NCI-H774 (cell line): ENCODE measurements at places on chromosomes 7 and 10.

DNA sequence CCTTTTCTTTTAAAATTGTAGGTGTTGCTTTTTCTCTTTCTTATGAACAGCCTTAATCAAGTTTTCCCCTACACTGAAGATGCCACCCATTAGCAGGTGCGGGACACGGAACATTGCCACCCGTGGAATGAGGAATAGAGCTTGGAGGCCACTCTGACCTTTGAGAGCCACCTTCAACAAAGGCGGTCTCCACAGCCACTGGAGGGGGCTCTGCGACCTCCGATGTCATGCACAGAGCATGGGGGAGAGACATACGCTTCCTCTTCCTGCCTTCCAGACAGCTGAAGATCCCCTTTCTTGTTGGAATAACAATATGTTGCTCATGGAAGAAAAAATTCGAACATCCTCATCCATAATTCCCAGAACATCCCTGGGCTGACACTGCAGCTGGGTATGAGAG lies 39.1 kb downstream of the ADARB2 start:
- no peak for DNase-seq

- no peak for DNase-seq
These were observed 110.0 kb downstream of the EMX2 start for GRCh38 chr10:117652228-117653169.

DNA sequence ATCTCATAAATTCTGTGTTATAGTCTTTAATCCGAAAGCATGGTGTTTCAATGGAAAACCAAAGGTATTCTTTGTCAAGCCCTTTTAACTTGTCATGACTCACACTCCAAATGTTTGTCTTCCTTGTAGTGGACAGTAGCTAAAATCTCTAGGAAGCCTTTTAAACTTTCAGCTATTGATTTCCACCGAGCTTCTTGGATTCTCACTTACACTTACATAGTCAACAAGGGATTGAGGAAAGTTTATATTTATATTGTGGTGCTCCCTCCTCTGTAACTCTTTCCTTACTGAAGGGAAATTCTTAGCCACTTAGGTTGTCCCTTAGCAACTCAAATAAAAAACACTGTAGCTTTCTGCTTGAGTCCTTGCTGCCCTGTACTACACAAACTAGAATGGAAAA lies 31.2 kb upstream of the GPR37 start:
- no peak for DNase-seq

GRCh38 chr7:116552602-116553001 lies 27.8 kb downstream of the CAV1 start:
- DNase-seq: no peak

DNA sequence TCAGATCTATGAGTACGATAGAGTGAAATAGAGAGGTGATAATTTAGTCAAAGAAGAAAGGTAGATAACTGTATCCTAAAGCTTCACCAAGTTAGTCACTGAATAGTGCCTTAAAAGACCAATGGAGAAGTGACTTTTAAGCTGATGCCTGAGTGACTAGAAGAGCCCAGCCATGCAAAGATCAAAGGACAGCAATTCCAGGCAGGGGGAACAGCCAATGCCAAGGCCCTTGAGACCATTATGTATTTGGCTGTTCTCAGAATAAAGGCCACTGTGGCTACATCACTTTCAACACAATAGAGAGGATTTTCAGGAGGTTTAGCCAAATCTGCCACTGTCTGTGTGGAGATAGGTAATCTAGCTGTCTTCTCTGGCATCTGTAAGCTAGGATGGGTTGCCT lies 17.8 kb downstream of the HDAC9 start:
- no peak for DNase-seq

DNA sequence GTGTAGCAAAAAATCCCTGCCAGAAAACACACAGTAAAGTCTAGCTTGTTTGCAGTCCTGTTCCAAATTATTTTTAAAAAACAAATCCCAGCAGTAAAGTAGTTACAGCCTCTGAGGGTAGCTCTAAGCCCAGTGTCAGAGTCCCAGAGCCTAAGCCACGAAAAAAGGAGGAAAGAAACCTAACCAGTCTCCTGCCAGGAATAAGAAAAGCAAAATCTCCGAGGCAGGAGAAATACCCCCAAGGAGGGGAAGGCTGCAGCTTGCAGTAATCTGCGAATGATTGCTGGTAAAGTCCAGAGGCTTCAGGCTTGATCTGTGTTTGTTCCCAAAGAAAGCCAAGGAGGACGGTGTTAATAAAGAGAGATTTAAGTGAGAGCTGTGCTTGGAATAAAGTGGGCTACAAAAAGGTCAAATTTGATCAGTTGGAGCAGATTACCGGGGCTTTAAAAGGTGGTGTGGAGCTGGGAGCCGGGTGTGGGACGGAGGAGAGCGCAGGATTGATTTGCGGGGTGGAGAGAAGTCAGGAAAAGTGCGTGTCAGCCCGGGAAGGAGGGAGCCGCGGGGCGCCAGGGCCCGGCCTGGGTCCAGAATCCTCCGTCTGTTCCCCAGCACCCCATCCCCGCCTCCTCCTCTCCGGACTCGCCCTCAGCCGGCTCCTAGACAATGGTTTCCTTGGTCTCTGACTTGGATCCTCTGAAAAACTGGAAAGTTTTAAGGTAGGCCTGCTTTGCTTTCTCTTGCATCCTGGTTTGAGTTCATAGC lies 219.4 kb upstream of the CELF2 start:
- no peak for DNase-seq

DNA sequence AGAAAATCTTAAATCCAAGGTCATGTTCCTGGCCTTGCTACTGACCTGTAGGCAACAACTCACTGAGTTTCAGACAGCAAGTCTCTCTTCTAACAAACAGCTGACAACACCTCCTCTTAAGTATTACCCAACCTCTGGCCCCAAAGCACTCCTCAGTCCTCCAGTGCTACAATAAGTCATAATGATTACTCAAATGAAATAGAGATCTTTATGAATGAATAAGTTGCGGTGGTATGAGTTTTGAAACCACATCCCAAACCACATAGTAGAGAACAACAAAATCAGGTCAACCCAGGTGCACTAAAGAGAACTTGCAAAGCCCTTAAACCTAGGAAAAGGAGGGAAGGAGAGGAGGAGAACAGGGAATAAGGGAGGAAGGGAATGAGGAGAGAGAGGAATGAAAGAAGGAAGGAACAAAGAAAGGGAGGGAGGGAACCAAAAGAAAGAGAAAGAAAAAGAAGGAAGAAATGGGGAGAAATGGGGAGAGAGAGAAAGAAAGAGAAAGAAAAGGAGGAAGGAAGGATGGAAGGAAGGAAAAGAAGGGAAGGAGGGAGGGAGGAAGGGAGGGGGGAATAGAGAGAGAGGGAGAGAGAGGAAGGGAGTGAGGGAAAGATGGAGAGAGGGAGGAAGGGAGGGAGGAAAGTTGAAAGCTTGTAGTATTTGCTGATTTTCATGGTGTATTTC lies 142.8 kb upstream of the CALCR start:
- no peak for DNase-seq

DNA sequence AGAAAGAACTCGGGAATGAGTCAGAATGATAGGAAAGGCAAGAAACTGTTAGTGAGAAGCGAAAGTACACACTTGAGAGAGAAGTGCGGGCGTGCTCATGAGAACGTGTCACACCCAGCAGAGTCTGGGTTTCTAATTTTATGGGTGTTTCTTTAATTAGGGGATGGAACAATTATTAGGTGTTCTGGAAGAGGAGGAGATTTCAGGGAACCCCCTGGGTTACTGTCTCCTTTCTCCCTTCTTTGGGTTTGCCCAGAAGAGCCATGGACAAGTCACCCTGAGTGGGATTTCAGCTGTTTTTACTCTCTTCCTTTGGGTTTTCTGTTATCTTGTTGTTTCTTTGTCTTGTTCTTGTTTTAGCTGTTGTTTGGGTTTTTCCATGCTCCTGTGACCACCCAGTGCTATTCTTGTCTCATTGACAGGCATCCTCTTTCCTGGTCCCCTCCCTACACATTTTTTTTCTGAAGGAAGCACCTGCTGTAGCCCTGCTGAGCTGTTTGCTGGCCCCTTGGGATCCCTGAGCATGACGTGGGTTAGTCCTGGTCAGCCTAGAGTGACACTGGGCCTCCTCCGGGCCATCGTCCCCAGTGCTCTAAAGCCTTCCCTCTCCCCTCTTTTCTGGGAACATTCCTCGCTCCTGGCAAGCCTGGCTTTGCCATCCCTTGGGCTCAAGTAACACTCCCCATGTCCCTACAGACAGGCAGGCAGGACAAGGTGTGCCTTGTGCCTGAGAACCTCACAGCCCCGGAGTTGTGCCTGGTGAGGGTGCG lies 3.5 kb downstream of the SH2D4B start:
- no peak for DNase-seq

DNA sequence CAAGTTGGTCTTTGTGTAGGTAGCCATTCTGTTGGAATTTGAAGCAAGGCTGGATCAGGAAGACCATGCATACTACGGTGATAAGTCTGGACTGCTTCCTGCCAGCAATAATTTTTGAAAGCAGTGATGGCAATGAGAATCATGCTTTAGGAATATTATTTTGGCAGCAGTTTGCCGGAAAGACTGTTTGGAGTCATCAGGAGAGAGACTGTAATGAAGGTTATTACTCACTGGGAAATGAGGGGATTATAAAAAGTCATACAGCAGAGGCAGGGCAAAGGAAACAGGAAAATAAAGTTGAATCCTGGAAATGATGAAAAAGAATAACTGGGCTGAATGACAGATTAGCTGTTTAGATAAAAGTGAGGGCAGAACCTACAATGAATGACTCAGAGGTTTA lies 1136.8 kb upstream of the AUTS2 start:
- no peak for DNase-seq

- DNase-seq: no peak
These were observed 139.1 kb downstream of the XPNPEP1 start for GRCh38 chr10:109784236-109784635.

- DNase-seq: no peak
These were observed 70.8 kb upstream of the MEOX2 start for GRCh38 chr7:15757041-15758000.

DNA sequence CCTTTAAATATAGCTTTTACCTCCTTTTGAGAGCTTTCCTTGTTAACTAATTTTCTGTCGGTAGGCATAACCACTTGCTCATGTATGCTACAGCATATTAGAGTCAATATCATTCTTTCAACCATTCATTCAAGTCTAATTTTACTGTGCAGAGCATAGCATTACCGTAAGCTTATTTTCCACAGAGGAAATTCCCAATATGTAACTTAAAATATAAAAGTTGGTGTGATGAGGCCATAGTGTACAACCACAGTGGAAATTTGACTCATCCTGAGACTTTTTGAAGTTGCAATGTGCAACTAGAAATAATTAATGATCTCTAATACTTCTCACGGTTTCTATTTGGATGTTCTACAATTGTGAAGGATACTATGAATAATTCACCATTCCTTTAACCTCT lies 80.6 kb upstream of the KLF6 start:
- DNase-seq: no peak

DNA sequence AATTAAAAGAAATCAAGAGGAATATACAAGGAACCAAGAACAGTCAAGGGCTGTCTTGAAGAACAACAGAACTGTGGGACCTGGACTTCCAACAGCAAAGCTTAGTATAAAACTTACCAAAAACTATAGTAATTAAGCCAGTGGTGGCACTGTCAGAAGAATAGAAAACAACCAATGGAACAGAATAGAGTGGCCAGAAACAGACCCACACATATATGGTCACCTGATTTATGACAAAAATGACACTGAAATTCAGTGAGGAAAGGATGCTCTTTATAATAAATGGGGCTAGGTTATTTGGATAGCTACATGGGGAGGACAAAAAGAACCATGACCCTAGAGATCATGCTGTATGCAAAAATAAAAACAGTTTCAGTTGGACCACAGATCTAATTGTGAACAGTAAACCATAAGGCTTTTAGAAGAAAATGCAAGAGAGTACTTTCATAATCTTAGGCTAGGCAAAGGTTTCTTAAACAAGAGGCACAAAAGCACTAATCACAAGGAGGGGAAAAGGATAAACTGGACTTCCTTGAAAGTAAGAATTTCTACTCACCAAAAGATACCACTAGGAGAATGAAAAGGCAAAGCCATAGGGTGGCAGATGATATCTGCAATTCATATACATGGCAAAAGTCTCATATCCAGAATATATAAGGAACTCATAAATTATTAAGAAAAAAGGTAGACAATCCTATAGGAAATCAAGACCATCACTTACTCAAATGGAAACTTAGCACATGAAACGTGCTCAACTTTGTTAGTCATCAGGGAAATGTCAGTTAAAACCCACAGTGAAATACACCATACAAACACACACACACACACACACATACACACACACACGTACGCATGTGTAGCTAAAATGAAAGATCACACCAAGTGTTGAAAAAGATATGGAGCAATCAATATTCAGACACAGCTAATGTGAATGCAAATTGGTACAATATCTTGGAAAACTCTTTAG lies 20.8 kb downstream of the HYCC1 start:
- DNase-seq: no peak

- DNase-seq: no peak
These were observed 257.1 kb upstream of the KIAA1217 start for GRCh38 chr10:23951841-23952240.

- DNase-seq: no peak
These were observed 34.2 kb upstream of the IGFBP3 start for GRCh38 chr7:45955286-45955685.

GRCh38 chr10:27457261-27457945 lies 46.7 kb upstream of the RAB18 start:
- DNase-seq: no peak

GRCh38 chr10:48802611-48803071 lies 118.0 kb downstream of the WDFY4 start:
- no peak for DNase-seq

DNA sequence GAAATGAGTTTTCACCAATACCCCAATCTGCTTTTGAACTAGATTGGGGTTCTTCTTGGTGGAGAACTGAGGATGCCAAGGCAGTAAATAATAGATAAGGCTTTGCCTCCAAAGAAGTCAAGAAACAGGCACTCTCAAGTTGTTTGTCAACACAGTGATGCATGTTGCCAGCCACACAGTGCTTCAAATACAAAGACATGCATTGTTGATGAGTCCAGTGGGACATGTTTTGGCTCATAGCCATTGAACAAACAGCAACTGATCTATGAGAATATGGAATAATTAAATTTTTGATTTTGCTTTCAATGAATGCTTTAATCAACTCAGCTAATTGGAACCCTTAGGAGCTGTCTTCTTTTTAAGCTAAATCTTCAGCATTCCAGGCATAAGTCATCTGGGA lies 346.4 kb downstream of the THSD7A start:
- DNase-seq: no peak

DNA sequence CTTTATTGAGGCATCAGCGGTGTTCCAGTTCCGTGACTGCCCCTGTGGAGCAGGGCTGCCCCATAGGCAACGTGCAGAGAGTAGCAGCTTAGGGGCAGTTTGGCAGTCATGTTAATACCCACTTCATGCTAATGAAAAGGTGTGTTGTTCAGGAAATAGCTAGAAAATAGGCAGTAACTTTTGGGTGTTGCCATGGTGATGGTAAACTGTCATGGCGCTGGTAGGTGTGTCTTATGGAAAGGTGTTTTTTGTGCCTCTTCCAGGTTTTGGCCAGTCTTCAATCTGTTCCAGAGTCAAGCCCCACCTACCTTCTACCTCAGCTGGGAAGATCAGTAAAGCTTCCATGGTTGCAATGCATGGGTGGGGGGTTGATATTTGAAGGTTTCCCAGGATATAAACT lies 36.3 kb upstream of the MINDY3 start:
- DNase-seq: no peak

DNA sequence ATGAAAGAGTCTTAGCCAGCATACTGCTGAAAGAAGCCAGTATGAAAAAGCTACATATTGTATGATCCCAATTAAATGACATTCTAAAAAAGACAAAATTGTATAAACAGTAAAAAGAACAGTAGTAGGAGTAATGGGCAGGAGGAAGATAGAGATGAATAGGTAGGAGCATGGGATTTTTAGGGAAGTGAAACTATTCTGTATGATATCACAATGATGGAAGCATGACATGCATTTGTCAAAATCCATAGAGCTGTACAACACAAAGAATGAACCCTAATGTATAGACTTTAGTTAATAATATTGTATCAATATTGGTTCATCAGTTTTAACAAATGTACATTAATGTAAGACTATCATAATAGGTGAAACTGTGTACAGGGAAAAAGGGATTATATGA lies 147.9 kb downstream of the IMMP2L start:
- DNase-seq: no peak
